NCI-H1694 treated with DMSO at 0.1 percent for 48 hours (cell line): ENCODE measurements at places on chromosomes 2 and 18.
A peak's percentile ranks its signal among the peaks of the same experiment; 100 is the strongest.

DNA sequence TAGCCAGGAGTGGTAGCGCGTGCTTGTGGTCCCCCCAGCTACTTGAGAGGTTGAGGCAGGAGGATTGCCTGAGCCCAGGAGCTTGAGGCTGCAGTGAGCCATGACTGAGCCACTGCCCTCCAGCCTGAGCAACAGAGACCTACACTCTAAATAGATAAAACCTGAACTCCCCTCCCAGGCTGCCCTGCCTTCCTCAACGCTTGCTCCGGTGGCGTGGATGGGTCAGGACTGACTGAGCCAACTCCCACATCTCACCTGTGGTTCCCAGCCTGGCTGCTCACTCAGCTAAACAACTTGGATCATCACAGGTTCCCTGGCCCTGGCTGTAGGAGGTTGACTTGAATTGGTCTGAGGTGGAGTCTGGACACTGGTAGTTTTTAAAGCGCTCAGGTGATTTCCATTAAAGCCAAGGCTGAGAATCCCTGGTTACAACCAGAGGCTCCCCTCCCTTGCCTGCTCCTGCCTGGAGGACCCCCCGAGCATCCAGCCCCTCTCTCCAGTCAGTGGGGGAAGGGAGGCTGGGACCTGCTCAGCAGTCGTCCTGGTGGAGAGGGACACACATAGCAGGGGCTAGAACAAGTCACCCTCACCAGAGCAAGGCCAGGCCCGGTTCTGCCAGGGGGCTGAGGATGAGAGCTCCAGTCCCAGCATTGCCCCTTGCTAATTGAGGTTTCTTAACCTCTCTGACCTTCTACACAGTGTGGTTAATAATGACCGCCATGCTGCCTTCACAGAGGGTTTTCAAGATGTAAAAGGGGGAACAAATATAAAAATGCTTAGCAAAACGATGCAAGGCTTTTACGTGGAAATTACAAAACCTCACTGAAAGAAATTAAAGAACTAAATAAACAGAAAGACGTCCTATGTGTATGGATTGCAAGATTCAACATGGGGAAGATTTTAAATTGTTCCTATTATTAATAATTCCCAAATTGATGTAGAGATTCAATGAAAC, 46.9 kb upstream of the TAF1B start:
- DNase-seq: no peak

DNA sequence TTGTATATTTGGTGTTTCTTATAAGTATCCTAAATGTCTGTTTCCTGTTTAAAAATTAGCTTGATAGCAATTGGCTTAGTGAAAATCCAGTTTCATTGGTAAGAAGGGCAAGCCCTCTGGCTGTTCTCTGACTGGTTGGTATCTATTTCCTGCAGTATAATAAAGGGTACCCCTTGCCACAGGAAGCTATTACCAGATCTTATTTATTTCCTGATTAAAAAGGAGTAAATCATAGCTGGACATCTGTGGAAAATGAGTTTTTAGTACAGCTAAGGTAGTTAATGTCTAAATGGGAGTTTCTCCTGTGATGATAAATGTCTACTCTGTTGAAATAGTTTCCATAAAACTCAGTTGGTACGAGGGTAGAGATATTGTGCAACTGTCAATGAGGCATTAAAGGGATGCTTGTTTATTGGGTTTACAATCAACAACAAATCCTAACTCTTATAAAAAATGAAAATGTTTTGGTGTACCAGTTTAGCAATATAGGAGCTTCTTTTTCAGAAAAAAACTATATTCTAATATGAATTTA, 58.7 kb downstream of the FASTKD2 start:
- DNase-seq: no peak

- no peak for DNase-seq
These were observed 77.5 kb downstream of the GFPT1 start for GRCh38 chr2:69309351-69310110.

DNA sequence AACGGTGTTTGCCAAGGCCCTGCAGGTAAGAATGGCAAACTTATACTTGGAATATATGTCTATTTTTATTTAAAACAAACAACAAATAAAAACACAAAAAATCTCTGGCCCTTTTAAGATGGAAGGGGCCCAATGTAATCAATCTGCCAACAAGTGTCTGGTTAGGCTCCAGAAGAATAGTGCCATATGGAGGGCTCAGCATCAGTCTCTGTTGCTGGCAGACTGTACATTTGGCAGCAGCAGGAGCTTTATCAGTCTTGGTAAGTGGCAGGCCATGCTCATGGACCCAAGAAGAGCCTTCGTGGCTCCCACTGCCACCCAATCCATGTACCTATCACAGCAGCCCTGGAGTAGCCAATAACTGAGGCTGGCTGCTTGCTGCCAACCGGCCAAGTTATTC, 101.1 kb downstream of the GALNT3 start:
- DNase-seq: no peak

GRCh38 chr18:35030277-35030989, 10.8 kb upstream of the MAPRE2 start:
- no peak for DNase-seq

DNA sequence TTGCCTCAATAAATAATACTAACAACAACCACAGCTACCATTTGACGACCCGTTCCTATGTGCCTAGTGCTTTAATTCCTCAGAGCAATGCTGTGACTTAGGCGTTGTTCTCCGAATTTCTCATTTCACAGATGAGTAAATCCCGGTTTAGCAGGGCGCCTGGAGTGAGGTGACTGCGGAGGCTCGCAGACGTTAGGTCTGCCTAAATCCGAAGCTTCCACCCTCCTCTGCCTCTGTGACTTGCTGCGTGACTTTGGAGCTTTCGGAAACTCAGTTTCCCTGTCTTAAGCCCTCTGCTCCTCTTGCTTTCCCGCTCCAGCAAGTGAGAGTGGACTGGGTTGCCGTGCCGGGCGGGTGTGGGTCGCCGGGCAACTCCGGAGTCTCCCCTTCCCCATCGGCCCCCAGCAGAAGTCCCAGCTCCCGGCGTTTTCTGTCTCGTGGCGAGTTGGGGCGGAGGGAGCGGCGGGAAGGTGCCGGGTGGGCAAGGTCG, 711 bp upstream of the ATOH8 start:
- no peak for DNase-seq

GRCh38 chr18:36314754-36315153, 17.2 kb downstream of the FHOD3 start:
- no peak for DNase-seq

- peak; percentile 29 for DNase-seq
These were observed 70.6 kb downstream of the RPE start for GRCh38 chr2:210072922-210073509.

DNA sequence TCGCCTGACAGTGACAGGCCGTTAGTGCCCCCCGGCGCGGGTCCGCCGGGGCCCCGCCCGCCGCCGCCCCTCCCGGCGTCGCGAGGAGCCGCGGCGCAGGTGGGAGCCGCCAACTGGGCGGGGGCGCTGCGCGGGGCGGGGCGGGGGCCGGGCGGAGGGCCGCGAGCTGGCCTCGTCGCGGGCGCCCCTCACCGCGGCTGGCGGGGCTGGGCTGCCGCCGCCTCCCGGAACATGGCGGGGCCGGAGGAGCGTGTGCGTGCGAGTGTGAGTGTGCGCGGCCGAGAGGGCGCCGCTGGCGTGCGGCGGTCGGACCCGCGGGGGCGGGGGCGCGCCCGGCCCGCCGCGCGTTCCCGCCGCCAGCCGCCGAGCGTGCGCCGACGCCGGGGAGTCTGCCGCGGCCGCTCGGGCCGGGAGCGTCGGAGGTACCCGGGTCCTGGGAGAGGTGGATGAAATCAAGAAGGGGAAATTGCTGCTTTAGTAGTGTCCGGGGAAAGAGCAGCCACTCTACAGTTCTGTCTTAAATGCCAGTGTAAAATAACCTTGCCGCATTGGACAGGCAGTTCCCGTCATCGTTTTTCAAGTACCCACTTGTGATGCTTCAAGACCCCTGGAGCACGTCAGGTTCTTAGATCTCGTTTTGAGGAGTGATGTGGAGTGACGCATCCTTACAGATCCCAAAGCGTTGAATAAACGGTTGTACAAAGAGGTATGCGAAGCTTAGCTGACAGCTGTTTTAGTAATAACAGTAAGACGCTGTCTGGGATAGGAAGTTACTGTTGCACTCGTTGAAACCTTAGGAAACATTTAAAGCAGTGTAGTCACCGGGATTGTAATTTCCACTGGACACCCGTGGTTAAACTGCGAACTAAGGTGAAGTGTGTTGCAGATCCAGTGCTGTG, 836 bp downstream of the ANKRD12 start:
- DNase-seq: peak; percentile 8

DNA sequence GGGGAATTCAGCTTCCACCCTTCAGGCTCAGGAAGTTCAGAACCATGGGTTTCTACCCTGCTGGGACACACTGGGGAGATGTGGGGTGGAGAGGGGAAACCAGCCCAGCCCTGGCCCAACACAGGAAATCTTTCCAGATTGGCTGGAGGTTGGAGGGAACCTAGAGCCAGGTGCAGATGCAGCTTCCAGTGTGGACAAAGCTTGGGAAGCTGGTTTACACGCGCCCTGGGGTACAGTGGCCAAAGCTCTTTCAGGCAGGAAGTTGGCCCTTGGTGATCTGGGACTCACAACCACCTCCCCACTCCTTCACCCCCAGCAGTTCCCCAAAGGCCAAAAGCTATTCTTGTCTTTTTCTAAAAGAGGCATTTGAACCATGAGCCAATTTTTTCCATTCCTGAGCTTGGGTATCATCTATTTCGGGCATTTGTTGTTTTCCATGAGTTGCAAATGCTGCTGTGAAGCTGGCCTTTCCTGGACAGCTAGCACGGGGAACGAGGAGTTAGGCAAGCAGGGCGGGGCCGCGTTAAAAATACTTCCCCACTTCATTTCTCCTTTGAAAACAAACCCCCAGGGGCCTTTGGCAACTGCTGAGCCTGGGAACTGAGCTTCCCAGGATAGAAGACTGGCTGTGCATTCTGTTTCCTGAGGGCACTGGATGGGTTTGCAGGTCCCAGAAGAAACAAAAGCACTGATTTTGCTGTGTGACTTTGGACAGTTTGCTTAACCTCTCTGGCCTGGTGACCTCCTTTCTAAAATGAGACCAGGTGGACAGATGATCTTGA, 3.1 kb upstream of the ARID5A start:
- DNase-seq: no peak

DNA sequence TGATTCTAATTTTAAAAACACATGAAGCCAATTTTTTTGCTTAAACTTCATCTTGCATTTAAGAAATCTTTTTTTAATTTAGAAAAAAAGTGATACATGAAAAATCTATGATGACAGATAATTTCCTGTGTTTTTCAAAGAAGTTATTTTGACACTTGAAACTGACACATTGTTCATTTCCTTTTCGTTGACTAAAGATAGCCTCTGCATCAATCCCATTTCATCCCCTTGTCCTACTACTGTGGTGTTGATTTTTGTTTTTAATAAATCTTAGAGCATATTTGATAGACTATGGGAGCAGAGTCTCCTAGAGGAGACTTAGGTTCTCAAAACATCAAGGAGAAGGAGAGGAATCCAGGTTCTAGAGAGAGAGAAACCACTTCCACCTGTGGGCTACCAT, 70.9 kb downstream of the ACVR1C start:
- DNase-seq: no peak

DNA sequence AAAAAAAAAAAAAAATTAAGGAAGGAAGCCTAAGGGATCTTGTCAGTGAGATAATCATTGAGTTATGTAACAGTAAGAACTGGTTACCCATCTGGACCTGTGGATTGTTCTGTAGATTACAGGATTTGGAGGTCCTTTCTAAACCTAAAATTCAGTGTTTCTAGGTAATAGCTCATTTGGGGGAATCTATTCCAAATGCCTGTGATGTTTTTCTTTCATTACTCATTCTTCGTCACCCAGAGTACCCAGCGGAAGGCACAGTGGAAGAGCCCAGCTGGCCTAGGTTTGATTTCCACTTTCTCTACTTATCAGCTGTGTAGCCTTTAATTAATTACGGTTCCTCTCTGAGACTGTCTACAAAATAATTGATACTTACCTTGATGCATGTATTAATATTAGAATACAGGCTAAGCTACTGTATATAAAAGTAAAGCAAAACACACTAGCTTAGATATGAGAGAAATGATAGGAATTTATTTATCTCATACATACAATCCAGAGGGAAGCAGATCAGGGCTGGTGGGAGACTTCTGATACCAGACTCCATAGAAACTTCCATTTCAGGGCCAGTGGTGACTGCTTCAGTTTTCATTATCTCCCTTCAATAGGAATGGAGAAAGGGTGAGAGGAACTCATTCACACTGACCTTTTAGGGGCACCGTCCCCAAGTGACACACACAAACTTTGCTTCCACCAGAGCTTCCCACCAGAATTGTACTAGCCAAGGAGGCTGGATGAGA, 115.8 kb upstream of the NOSTRIN start:
- no peak for DNase-seq

DNA sequence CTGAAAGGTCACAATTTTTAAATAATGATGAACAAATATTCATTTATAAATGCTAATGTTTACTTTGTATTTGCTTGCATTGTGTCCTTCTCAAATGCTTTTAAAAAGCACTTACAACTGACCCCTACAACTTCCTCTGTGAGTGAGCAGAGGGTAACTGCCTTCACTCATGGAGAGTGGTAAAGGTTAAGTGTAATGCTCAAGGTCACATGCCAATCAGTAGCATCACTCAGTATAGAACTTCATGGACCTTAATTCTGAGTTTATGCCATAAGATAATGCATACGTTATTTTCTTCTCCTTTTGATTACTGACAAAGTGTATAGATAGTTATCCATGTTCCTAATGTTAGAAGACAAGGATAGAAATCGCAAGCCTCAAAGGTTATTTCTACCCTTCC, 91.8 kb upstream of the SERTAD2 start:
- no peak for DNase-seq

DNA sequence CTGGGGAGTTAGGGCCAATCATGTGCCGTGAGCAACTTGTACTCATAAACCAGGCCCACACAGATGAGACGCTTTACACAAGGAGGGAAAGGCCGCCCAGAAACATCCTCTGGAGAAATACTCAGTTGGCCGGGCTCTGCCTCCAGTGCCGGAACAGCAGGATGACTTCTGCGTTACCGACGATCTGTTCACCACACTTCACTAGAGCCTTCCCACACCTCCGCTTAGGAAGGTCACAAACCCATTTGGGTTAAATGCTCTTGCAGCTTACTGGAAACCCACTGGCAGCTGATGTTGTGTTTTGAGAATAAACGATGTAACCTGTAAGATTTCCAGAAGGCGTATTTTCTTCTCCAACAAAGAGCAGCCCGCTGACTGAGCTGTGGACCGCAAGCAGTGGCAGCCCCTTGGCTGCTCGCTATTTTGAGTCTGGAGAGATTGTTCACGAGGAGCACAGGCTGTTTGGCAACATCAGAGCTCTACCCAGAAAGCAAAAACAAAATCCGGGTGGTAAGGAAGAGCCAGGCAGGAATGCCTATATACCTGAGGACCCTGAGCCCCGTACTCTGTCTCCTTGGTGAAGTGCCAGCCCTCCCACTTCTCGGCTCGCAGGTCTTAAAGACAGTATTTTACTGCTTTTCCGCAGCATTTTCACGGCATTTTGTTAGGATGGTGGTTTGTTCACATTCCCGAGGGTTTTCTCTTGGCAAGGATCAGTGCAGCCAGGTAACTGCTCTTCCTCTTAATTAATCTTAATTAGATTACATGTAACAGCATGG, 44.0 kb downstream of the COLEC12 start:
- no peak for DNase-seq

- DNase-seq: no peak
These were observed 17.6 kb upstream of the BOK start for GRCh38 chr2:241540771-241541561.

GRCh38 chr2:158712791-158713522, 82.2 kb upstream of the DAPL1 start:
- no peak for DNase-seq
